ENCODE measurements at places on chromosomes 12 and 14.

GRCh38 chr12:12779529-12779928 lies 5.9 kb upstream of the APOLD1 start:
- no peak overlapping the region for H3K27ac ChIP-seq
- DNase-seq: no peak
- peaks cover 6% of the 10 kb centered on the region for H3K4me1 ChIP-seq
- no peaks in the 10 kb centered on the region for H3K36me3 ChIP-seq

DNA sequence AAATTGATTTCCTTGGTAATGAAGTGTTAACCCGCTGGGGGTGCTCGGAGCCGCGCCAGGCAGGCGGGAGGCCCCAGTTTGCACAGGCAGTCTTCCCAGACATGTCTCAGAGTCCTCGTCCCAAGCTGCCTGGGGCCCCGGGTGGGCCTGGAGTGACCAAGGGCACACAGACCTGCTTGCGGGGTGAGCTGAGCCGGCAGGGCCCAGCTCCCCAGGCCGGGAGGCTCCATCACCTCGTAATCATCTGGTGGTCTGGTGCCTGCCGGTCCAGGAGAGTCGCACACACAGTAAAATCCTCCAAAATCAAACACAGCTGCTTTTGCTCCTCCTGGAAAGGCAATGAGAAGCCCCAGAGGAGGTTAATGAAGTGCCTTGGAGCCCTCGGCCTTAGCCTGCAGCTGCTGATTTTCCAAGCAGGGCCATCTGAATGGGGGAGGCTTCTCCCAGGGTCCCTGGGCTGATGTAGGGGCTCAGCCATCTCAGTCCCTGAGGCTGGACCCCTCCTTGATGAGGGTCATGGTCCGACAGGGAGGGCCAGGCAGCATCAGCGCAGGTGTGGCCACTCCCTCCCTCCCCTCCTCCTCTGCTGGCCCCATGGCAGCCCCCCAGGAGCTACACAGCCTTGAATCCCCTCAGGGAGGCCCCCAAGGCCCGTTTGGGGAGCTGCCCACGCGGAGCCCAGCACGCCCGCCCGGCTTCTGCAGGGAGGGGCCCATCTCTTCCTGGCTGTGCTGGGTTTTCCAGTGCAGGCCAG lies 39.4 kb upstream of the FBRSL1 start:
- H3K4me3 ChIP-seq: no peak overlapping the region
- no peaks in the 10 kb centered on the region for H3K27me3 ChIP-seq
- no peak overlapping the region for H3K27ac ChIP-seq
- no peak for DNase-seq
- no peaks in the 10 kb centered on the region for H3K4me1 ChIP-seq

- no peak overlapping the region for H3K4me3 ChIP-seq
- peak; percentile 91 for DNase-seq
- H3K27me3 ChIP-seq: no peaks in the 10 kb centered on the region
These were observed 37.0 kb downstream of the RASAL1 start for GRCh38 chr12:113098441-113099028.

GRCh38 chr12:31217356-31218130 lies 108.4 kb downstream of the SINHCAF start:
- H3K36me3 ChIP-seq: no peaks in the 10 kb centered on the region
- DNase-seq: no peak
- no peak overlapping the region for H3K27ac ChIP-seq
- no peaks in the 10 kb centered on the region for H3K27me3 ChIP-seq

GRCh38 chr14:24465368-24465767 lies 22.8 kb upstream of the SDR39U1 start:
- no peak overlapping the region for H3K27ac ChIP-seq
- no peak overlapping the region for H3K4me3 ChIP-seq
- H3K27me3 ChIP-seq: no peaks in the 10 kb centered on the region

GRCh38 chr12:30614031-30614430 lies 81.6 kb downstream of the IPO8 start:
- DNase-seq: no peak
- H3K4me3 ChIP-seq: no peak overlapping the region
- no peaks in the 10 kb centered on the region for H3K27me3 ChIP-seq
- no peaks in the 10 kb centered on the region for H3K36me3 ChIP-seq
- H3K4me1 ChIP-seq: no peaks in the 10 kb centered on the region
- no peak overlapping the region for H3K27ac ChIP-seq

- no peaks in the 10 kb centered on the region for H3K4me1 ChIP-seq
- no peaks in the 10 kb centered on the region for H3K27me3 ChIP-seq
These were observed 29.2 kb downstream of the FOS start for GRCh38 chr14:75307700-75308379.

DNA sequence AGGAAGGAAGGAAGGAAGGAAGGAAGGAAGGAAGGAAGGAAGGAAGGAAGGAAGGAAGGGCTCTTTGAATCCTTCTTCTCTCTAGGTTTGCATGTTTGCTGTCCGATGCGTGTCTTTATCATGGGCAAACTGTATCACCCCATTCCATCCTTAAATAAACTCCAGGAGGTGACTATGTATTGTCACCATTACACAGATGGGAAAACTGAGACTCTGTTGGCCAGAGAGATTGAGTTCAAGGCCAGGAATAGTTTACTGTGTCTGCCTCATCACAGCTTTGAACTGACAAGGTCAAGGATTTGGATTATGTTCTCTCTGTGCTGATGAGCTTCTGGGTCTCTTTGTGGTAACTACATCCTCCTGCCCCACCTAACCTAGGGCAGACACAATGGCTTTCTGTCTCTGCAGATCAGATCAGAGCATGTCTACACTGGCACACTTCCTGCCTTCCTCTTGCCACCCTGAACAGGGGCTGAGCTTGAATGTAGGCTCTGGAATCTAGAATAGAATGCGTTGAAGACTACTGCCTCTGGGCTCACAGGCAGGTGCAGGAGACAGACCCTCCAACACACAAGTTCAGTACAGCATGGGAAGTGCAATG lies 78.9 kb upstream of the MAP1LC3B2 start:
- no peaks in the 10 kb centered on the region for H3K27me3 ChIP-seq
- DNase-seq: no peak
- no peaks in the 10 kb centered on the region for H3K4me1 ChIP-seq
- no peaks in the 10 kb centered on the region for H3K36me3 ChIP-seq
- H3K4me3 ChIP-seq: no peak overlapping the region
- no peak overlapping the region for H3K27ac ChIP-seq

DNA sequence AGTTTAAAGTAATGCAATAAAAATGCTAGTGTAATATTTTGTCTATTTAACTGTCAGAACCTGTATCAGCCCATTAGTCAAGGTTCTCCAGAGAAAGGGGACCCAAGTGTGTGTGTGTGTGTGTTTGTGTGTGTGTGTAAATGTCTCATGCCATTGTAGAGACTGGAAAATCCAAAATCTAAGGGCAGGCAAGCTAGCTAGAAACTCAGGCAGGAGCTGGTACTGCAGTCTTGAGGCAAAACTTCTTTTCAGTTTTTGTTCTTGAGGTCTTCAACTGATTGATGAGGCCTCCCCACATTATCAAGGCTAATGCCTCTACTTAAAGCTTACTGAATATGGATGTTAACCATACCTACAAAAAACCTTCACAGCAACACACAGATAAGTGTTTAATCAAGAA lies 126.7 kb downstream of the PRKD1 start:
- no peaks in the 10 kb centered on the region for H3K4me1 ChIP-seq
- H3K36me3 ChIP-seq: no peaks in the 10 kb centered on the region
- H3K4me3 ChIP-seq: no peak overlapping the region
- H3K27ac ChIP-seq: no peak overlapping the region

- DNase-seq: no peak
- no peaks in the 10 kb centered on the region for H3K36me3 ChIP-seq
- no peak overlapping the region for H3K27ac ChIP-seq
- H3K27me3 ChIP-seq: peaks cover 25% of the 10 kb centered on the region
- peaks cover 12% of the 10 kb centered on the region for H3K4me1 ChIP-seq
- no peak overlapping the region for H3K4me3 ChIP-seq
These were observed 998 bp upstream of the CYP27B1 start for GRCh38 chr12:57767876-57768275.

DNA sequence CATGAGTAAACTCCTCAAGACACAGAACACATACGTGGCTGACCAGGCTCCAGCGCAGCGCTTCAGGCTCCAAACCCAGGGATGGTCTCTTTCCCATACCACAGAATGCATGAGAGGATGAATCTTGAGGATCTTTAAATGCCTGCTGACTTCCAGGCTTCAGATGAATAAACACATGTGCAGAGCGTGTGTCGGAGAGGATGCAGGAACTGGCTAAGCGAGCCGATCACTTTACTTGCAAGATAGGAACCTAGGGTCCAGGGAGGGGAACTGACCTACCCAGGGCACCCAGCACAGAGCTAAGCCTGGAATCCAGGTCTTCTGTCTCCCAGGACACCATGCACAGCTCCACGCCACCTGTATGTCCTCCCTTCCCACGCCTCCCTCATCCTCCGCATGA lies 209.8 kb downstream of the BCL11B start:
- no peak for DNase-seq
- no peak overlapping the region for H3K27ac ChIP-seq
- H3K4me3 ChIP-seq: no peak overlapping the region
- no peaks in the 10 kb centered on the region for H3K4me1 ChIP-seq

DNA sequence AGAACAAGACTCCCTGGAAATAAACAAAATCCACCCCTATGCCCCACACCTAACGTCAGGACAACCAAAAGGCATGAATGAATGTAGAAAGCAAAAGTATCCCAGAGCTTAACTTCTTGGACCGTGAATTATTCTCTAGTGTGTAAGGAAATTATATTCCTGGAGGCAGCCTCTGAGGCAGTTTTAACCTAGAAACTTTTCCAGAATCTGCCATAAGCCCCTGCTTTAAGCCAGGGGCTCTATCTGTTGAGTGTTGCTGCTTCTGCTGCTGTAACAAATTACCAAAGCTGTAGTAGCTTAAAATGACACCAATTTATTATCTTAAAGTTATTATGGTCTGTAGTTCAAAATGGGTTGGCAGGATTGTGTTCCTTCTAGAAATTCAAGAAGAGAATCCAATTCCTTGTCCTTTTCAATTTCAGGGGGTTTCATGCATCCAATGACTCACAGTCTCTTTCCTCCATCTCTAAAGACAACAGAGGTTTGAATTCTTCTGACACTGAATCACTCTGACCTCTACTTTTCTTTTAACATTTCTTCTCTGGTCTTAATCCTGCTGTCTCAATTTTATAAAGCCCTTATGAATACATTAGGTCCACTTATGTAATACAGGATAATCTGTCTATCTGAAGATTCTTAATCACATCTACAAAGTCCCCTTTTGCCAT lies 242.7 kb downstream of the ATXN7L3B start:
- no peaks in the 10 kb centered on the region for H3K27me3 ChIP-seq
- H3K4me1 ChIP-seq: no peaks in the 10 kb centered on the region
- H3K36me3 ChIP-seq: no peaks in the 10 kb centered on the region
- H3K27ac ChIP-seq: no peak overlapping the region
- H3K4me3 ChIP-seq: no peak overlapping the region

Data from colonic mucosa (tissue), 4 donors.